ENCODE measurements at places on chromosomes 2 and 18.

- DNase-seq, result no peak
Measured at GRCh38 chr18:12571630-12572029, 86.3 kb downstream of the SPIRE1 start.

GRCh38 chr2:190670182-190670946 lies 21.5 kb downstream of the NAB1 start:
- no peak for DNase-seq

DNA sequence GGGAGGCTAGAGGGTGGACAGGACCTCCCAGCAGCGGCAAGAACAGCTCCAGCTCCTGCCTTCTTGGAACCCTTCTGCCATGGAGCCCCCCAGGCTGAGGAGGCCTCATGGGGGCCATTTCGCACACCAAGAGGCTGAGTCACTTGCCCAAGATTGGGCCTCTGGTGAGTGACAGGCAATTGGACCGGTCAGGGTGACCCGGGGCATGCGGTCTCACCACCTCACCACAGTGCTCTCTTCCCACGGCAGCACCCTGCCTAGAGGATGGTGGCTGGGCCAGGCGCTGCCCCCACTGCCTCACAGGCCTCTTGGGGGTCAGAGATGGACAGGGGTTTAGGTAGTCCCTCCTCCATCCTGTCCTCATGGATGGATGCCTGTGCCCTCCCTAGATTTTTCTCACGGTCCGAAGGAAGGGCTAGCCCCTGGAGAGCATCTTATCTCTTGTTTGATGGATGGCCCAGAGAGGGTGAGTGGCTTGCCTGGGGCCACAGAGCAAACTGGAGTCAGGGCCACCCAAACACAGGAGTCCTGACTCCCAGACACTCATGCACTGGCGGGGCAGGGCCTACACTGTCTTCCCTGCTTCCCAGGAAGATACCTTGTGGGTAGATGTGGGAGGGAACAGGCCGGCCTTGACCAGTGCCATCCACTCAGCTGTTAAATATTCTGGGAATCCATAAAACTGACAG lies 119.2 kb downstream of the INHBB start:
- DNase-seq, result no peak

DNA sequence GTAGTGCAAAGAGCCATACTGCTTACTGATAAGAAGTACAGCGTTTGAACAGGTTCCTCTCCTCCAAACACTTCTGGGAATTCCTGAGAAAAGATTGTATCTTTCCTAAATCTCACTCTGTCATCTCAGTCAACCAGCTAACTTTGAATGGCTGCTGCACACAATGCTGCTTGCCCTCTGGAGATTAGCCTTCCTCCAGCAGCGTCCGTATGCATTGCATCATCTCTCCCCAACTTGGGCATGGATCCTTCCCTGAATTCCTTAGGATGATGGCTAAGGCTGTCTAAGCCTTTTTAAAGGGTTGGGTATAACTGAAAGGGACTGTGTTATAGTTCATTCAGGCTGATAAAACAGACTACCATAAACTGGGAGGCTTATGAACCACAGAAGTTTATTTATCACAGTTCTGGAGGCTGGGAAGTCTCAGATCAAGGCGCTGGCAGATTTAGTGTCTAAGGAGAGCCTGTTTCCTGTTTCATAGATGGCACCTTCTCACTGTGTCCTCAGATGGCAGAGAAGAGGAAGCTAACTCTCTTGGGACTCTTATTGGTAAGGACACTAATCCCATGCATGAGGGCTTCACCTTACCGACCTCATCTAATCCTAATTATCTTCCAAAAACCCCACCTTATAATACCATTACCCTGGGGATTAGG lies 105.3 kb downstream of the PAX3 start:
- no peak for DNase-seq

DNA sequence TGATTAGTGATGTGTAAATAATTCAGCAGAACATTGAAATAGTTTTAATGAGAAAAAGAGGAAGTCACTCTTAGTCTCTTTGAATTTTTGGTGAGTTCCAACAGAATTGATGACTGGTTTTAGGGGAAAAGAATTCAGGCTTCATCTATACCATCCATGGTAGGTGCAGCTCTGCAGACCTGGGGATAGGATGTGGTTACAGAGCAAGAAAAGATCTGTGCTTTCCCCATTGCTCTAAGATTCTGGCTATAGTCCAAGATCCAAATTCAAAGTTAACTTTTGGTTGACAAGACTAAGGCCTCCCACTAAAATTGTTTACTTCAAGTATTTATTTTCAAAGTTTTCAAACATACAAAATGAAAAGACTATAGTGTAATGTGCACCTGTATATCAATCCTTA lies 3.6 kb downstream of the UGT1A10 start:
- no peak for DNase-seq

GRCh38 chr18:12052866-12053265 lies 40.8 kb upstream of the ANKRD62 start:
- DNase-seq, result no peak

- no peak for DNase-seq
Measured at GRCh38 chr2:44271296-44271695, 4.0 kb upstream of the SLC3A1 start.

DNA sequence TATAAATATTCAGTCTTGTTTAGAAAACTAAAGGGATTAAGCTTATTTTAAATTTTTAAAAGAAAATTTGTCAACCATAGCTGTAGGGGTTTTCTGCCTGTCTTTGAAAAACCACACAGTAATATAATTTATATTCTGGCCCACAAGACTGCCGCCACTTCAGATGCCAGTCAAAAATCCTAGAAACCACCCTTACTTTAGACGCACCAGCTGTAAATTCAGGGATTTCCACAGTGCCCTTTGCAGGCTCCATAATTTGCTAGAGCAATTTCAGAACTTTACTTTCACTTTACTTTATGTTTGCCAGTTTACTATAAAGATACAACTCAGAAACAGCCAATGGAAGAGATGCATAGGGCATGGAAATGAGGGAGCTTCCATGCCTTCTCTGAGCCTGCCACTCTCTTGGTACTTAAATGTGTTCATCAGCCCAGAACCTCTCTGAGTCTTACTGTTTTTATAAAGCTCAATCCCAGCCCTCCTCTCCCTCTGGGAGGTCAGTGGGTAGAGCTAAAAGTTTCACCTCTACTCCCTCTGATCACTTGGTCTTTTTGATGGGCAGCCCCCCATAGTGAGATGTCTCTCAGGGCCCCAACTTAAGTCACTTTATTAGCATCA lies 63.3 kb downstream of the KYNU start:
- no peak for DNase-seq

DNA sequence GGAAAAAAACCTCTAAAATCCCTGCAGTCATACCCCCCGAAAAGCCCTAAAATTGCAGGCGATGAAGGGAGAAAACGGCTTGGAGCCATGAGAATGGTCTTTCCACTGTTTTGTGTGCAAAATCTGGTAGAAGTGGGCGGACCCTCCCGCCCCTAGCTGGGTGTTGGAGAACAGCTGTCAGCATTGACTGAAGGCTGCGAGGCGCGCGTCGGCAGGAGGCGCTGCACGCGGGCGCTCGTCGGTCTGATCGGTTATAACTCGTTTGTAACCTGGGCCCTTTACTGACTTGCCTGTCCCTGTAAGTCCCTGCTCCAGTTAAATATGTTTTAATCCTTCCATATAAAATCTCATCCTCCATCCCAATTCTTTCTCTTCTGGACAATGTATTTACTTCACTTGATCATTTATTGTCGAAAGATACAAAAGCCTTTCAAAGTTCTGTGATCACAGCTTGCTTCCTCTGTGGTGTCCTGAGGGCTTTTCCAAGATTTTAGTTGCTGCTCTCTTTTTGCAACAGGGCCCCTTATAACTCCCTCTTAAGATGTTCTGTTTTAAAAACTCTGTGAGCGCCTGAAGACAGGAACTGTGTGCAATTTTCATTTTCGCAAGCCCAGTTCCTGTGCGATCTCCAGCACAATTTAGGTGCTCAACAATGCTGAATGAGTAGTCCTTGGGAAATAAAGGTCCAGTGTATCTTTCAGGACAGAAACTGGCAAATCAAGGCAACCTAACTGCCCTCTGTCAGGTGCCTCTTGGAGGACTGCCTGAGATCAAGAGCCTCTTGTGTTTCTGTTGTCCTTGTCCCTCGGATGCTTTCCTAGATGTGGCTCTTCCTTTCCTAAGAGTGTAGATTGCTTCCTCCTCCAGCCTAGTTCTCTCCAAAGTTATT lies 918 bp upstream of the HNRNPLL start:
- DNase-seq, result peak; percentile 67

GRCh38 chr2:16124881-16125613 lies 184.7 kb downstream of the MYCN start:
- DNase-seq, result no peak

GRCh38 chr2:120677221-120677620 lies 58.4 kb upstream of the GLI2 start:
- DNase-seq, result no peak

DNA sequence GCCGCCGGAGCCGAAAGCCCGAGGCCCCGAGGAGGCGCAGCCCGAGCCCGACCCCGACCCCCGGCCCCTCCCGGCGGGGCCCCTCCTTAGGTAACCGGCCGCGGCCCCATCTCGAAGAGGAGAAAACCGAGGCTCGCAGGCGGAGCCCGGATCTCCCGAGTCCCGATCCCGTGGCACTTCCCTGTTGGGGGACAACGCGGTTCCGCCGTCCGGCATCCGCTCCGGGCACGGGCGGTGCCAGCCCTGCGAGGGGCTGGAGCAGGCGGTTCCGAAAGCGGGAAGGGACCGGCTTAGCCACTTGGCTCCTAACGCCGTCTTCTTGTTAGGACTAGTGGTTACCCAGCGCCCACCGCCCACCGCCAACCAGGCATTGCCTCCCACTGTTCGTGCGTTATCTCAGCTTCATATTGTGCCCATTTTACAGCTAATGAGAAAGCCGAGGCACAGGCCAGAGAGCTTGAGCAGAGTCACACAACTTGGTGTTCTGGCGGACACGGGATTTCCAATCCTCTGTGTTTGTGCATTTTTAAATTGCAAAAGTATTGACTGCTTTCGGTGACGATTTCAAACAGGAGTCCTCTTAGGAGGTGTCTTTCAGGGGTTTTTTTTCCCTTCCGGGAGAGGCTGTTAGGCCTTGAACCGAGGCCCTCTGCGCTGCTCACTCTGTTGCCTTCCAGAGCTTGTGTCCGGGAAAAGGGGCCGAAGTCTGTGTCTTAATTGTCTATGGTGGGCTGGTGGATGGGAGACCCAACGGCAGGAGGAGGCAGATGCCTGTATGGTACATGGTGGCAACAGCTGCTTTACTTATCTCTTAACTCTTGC lies 562 bp downstream of the CENPA start:
- no peak for DNase-seq

DNA sequence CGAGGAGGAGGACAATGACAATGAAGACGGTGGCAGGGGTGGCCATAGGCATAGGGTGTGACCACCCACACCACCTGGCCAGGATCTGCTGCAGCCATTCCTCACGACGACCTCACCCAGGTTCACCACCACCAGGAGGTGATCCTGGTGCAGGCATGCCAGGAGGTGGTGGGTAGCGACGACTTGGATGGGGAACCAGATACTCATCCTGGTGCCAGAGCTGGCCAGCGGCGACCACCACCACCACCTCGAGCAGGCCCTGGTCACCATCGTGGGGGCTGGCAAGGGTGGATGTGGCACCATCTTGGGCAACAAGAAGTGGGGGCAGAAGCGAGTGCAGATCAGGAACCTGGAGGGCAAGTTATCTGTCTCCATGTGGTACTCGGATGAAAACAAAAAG lies 117.1 kb upstream of the NXPH2 start:
- no peak for DNase-seq

GRCh38 chr2:157501026-157501425 lies 57.1 kb upstream of the CYTIP start:
- no peak for DNase-seq

DNA sequence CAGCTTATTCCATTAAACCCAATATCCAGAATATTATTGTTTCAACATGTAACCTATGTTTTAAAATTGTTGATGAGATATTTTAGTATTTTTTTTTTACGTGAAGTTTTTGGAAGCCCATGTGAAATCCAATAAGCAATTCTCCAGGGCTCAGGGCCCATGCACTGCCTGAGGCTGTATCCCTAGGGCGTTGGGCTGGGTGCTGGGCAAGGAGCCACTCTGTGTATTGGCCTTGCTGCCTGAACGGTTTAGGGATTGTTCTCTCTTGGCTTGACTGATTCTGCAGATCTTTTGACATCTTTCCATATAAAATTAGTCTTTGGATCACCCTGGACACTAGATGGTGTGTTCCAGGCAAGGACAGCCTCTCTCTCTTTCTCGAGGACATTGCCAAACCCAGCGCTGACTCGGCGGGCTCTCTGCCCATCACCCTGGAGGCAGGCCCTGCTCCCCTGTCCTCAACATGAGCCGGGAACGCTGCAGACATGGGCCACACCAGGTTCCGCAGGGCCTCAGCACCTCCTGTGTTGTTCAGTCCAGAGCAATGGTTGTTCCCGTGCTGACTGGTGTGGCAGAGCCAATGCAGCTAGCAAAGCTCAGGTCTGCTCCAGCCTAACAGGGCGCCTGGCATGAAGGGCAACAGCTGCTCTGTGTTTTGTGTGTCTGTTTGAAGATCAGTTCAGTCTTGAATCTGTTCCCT lies 163.0 kb downstream of the SEPTIN10 start:
- no peak for DNase-seq

GRCh38 chr18:75000920-75001319 lies 208.0 kb downstream of the PTGR3 start:
- DNase-seq, result no peak

GRCh38 chr18:8359076-8359475 lies 250.2 kb upstream of the RAB12 start:
- no peak for DNase-seq

- DNase-seq, result no peak
Measured at GRCh38 chr2:201257381-201257955, 2.9 kb upstream of the CASP8 start.

DNA sequence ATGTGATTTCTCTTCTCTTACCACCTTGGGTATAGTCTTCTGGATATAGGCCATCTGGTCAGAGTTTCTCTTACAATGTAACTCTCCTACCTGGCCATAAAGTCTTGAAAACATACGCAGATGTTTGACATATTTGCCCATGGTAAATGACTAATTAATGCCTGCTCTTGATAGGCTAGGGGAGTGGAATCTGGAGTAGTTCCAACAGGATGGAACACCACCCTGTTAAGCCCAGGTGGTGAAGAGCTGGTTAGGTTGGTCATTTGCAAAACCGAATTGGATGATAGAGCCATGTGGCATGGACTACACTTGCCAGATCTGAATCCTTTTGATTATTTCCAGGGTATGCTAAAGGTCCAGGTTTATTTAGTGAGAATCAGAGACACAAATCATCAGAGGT lies 36.5 kb downstream of the HADHB start:
- DNase-seq, result no peak

GRCh38 chr2:238720232-238720672 lies 127.6 kb upstream of the TWIST2 start:
- no peak for DNase-seq

GRCh38 chr18:7255054-7255453 lies 24.2 kb downstream of the LRRC30 start:
- DNase-seq, result no peak

- no peak for DNase-seq
Measured at GRCh38 chr18:13394801-13395200, 176.2 kb downstream of the LDLRAD4 start.
